ENCODE measurements at places on chromosomes 1 and 21.
A peak's percentile ranks its signal among the peaks of the same experiment; 100 is the strongest.

- no peak for DNase-seq
Measured at GRCh38 chr1:170887726-170888125, 47.6 kb upstream of the MROH9 start.

- no peak for DNase-seq
Measured at GRCh38 chr1:234288946-234289345, 84.3 kb upstream of the COA6 start.

- DNase-seq, result no peak
Measured at GRCh38 chr1:39129514-39129913, 75.0 kb upstream of the MACF1 start.

- DNase-seq, result no peak
Measured at GRCh38 chr1:28985427-28985826, 71.1 kb downstream of the EPB41 start.

DNA sequence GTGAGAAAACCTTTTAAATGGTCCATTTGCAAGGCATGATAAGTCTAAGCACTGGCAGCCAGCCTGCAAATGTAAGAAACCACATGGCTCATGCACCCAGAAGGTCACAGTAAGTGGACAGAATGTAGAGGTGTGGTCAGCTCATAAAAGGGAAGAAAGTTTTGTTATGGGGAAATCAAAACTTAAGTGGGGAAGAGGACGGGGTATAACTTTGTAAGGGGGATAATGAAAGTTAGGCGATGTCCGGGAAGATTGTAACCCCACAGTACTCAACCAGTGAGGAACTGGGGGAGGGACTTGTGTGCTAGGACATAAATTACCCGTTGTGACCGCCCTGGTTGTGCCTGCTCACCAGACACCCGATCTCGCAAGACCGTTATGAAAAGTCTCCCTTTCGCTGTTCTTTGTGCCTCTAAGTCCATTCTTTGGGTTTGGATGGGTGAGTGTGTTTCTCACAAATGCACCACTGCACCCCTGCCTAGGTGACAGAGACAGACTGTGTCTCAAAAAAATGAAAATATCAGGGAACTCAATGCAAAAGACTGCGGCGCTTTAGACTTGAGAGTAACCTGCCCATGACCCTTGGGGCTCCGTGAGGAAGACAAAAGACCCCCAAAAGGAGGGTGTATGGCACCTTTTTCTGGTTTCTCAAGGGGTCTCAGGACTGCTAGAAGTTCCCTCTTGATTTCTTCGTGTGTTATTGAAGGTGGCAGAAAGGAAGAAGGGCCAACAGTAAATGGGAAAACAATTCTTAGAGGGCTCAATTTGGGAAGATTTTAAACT lies 28.6 kb upstream of the ZNF496 start:
- DNase-seq, result no peak

DNA sequence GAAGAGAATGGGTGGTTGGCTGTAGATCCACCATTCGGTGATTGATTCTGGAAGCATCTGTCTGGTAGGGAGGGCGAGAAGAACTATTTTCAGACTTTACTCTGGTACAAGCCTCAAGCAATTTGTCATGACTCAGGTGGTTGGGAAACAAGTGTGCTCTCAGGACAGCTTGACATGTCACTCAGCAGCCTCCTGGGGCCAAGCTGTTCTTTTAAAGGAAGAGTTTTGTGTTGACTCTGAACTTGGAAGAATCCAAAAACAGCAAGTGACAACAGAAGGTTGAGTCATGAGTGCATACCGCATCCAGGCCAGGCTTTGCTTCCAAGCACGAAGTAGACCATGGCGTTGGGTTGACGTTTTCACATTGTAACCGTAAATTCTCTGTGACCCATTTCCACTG lies 65.9 kb downstream of the CLIC6 start:
- no peak for DNase-seq

DNA sequence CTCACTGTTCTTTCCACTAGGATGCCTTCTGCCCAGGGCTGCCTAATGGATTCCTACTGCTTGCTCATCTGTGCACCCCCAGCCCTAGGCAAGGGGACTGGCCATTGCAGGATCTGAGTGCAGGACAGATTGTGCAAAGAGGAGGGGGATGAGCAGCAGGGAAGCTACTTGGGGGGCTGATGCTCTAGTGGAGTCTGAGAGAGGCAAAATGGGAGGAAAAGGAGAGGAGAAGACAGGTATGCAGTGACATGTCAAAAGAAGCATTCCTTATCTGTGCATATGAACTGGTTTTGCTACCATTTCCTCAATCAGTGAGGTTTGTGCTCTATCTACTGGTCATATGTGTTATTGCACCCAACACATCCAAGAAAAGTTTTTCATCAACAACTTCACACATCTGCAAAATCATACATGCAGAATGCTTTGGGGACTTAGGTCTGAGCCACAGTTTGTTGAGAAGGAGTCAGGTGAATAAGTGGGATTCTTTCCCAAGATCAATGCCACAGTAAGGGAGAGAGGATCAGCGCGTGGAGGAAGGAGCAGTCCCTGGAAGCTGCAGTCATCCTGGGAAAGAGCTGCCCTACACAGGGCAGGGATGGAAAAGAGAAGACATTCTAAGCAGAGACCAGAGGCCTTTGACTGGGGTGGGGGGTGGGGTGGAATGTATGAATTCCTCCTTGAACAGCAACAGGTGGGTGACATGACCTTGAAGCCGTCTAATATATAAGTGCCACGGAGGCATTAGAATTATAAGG lies 14.4 kb downstream of the SLC5A9 start:
- peak; percentile 8 for DNase-seq

GRCh38 chr1:171139890-171140289 lies 45.2 kb upstream of the FMO2 start:
- no peak for DNase-seq

DNA sequence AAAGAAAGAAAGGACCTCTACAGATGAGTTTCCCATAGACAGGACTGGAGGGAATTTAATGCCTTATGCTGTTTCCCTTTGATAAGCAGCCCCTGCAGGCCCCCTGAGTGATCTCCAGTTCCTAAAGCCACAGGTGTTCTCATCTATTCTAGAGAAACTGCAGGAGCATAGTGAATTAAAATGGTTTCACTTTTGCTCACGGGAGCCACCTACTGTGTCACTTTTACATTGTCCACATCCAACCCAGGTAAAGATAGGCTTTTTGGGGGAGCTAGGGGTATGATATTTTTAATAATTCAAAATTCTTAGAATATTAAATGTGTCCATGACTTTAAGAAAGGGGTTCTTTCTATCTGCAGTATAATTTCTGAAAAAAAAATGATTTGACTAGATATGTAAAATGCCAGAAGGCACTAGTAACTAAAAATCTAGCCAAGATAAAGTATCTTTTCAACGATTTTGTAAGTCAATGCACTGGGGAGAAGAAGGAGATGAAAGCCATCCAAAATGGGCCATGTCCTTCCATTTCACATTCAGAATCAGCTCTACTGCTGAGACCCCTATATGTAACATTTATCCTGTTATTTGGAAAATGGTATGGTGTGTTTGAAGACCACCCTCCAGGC lies 267.3 kb upstream of the DUSP10 start:
- DNase-seq, result no peak

DNA sequence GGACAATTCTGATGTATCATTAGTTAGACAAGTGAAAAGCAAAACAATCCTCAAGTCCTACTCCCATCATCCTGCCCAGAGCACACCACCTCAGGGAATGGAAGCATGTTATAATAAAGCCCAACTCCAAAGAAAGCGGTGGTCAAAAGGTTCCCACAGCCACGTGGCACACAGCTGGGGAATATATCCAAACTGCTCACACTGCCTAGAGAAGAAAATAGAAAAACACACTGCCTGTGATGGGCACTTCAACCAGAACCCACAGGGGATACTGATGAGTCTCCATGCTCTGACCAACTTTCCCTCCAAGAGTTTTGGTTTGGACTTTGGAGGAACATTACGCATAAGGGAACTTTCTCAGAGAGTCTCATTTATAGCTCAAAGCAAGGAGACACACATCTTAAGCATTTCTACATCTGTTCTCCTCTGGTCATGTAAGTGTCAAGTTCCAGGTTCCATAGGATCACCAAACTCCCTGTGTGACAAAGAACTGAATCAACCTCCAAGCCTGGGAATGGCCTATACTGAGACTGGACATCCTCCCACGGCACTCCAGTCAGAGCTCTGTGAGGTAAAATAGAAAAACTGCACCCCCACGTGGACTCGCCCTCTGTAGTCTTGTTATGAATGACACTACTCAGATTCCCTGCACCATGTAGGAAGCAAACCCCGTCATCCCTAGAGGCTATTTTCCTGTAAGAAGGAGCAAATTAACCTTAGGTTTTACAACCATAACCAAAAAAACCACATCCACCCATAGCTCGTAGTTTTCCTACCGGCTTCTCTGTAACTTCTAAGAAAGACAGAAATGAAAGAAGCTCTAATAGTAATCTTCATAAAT lies 12.2 kb downstream of the DSTYK start:
- no peak for DNase-seq

- no peak for DNase-seq
Measured at GRCh38 chr1:161089938-161090337, 580 bp upstream of the NECTIN4 start.

- DNase-seq, result no peak
Measured at GRCh38 chr1:99672530-99673213, 26.8 kb downstream of the PALMD start.

GRCh38 chr1:77757066-77757584 lies 2.5 kb downstream of the USP33 start:
- no peak for DNase-seq

GRCh38 chr1:226690460-226690982 lies 48.6 kb downstream of the ITPKB start:
- DNase-seq, result no peak

DNA sequence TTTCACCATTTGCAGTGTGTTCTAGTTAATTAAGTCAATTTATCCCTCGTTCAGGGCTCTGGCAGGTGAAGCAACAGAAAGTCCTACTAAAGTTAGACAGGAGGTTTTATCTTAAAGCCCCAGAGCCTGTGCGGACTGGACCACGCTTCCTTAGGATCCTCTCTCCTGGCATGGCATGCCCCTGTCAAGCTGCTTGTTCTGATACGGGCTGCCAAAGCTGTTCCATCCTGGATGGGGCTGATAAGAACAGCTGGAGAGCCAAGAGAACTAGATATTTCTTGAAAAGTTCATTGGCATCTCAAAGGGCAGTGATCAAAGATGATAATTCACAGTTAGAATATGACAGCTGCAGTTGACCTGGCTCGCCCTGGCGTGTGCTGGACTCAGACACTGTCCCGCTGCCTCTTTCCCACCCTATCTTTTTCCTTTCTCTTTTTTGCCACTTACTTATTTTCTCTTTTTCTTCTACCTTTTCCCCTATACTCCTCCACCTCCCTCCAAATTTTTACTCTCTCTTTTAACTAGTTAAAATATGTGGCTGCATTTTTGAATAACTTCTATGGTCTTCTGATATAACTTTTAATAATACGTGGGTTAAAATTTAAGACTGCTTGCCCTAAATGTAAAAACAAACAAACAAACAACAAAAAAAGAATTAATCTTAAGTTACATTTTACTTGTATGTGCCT lies 96.7 kb downstream of the ABCA4 start:
- DNase-seq, result no peak

GRCh38 chr1:53391982-53392381 lies 64.1 kb upstream of the LRP8 start:
- DNase-seq, result no peak

DNA sequence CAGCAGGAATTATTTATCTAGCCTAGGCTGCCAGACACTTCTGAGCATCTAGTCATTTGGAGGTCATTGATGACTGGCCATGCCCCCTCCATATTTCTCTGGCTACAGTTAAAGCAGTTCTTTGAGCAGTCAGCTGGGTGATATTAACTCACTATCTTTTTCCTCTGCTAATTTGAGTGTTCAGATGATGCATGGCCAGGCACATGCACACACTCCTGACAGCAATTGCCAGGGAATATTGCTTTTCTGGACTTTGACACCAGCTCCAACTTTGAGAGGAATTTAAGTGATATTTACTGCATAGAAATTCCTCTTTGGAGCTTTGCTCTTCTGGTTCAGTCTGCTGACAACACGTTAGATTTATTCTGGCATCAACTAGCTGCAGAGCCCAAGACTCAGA lies 52.6 kb downstream of the CD247 start:
- no peak for DNase-seq

DNA sequence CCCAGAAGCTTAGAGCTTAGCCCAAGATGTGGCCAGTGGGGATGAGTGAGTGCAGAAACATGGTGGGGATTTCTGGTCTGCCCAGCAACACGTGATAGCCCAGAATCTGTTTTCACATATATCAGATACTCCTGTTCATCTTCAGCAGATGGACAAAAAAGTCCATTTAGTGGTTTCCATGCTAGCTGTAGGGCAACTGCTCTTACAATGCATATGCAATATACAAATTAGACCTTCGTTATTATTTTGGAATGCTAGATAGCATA lies 96.9 kb upstream of the SGIP1 start:
- no peak for DNase-seq

DNA sequence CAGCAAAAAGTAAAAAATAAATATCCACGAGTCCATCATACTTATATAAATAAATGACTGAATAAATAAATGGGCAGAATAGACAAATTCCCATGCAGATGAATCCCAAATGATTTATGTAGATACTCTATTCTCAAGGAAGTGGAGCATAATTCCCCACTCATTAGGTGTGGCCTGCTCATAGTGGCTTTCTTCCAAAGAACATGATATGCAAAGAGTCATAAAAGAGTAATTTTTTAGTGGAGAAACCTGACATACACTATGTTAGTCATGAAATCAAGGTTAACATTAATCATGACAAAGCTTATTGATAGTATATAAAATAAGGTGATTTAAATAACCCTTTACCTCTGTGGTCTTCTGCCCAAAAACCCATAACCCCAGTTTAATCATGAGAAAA lies 298.9 kb downstream of the DPYD start:
- DNase-seq, result no peak

DNA sequence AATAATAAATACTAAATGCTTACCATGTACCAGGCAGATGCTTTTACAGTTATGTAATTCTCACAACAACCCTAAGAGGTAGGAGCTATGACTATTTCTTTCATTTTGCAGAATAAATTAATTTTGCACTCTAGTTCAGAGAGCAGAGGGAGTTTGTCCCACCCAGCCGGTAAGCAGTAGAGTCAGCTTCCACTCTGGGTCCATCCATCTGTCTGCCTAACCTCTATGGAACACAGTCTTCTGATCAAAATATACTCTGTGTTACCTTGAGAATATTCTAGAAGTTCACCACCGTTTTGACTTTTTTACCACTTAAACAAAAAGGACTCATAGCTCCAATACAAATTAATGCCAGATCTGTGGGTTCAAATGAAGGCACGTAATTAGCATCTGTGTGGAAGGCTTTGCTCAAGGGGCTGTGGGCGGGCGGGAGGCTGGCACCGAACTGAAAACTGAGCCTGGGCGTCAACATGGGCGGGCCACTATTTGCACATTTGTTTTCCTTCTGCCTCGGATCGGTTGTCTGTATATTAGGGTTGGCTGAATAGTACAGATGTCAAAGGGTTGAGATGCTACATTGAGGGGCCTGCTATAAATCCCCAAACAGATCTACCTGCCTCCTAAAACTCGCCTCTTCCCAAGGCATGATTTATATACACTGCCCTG lies 33.1 kb upstream of the LMO4 start:
- no peak for DNase-seq
